ENCODE measurements at places on chromosomes 6 and 20.

DNA sequence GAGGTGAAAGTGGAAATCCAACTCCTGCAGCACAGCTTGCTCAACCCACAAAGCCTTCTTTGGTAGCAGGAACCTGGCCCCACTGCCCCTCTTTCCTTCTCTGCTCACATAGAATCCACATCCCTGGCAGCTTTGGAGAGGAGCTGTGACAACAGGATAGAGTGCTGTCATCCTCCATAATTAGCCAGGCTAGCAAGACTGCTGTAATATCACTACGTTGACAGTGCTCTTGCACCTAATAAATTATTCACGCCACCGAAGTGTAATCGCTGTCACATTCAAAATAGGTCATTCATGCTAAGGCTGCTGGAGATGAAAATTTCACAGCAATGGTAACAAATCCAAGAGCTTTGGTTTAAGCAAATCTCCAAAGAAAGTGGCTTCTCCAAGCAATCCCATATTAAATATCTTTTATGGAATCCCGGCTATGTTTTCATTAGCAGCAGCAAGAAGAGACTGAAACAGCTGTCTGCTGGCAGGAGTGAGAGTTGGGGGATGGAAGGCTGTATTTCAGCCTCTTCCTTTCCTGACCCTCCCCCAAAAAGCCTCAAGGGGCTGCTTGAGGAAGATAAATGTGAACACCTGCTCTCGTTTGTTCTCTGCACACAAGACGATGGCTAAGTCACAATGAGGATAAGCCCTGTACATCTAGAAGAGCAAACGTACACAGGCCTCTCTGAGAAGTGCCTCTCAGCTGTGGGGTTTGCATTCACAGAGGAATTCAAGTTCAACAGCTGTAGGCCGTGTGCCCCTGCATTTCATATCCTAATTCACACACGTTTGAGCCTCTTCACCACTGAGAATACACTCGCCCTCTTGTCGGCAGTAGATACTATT, 16.5 kb downstream of the RIPOR2 start:
- DNase-seq, result no peak

DNA sequence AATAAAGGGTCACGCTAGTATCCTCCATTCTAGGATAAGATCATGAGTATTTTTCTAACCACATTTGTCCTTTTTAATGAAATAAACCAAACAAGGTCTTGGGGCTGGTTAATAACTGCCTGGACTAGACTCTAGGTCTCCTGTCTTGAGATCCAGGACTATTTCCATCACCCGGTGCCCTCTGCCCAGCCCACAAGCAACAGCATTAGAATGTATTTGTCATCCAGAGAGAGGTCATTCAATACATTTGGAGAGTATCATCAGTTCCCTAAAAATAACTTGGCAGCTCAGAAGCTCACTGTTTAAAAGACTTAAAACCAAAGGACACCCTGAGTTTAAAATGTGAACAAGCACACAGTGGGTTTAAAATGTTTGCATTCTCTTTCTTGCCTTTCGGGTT, 4.4 kb upstream of the RBM24 start:
- DNase-seq, result no peak

DNA sequence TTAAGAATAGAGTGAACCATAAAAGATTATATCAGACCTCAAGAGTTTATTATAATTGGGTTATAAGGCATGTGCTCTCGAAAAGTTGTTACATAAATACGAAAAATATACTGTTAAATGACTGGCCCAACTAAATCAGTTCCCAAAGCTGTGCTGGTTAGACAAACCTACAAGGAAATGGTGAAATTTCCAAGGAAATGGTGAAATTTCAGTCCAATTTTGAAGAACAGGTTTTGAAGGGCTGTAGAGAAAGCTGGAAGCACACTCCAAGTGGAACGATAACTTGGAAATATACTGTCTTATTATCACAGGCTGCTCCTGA, 400 bp upstream of the TRMT11 start:
- no peak for DNase-seq

- no peak for DNase-seq
Measured at GRCh38 chr6:12504325-12504966, 212.1 kb upstream of the PHACTR1 start.

- DNase-seq, result no peak
Measured at GRCh38 chr20:60078351-60079250, 120.4 kb downstream of the CDH26 start.

GRCh38 chr6:145648149-145648548, 87.2 kb downstream of the EPM2A start:
- no peak for DNase-seq

- DNase-seq, result no peak
Measured at GRCh38 chr6:82521369-82521768, 157.8 kb downstream of the TPBG start.

DNA sequence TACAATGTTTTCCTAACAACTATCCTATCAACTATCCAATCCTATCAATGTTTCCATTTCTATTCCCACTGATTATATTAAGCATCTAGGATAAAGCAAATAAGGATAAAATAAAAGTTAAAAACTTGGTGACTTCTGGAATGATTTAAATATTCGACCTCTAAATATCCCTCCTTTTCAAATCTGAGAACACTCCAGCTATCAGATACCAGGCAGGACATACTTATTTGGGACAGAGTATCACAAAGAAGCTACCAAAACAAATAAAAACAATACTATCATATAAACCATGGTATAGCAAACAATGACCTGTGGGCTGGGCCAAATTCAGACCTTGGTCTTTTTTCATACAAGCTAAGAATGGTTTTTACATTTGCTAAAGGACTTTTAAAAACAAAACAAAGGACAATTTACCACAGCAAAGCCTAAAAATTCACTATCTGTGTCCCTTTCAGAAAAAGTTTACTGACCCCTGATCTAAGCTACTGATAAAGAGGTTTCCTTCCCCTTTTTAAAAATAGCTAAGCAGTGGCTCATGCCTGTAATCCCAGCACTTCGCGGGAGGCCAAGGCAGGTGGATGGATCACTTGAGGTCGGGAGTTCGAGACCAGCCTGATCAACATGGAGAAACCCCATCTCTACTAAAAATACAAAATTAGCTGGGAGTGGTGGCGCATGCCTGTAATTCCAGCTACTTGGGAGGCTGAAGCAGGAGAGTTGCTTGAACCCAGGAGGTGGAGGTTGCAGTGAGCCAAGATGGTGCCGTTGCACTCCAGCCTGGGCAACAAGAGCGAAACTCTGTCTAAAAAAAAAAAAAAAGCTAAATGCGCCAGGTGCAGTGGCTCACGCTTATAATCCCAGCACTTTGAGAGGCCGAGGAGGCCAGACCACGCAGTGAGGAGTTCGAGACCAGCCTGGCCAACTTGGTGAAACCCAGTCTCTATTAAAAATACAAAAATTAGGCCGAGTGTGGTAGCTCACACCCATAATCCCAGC, 6.0 kb downstream of the NUP153 start:
- no peak for DNase-seq

GRCh38 chr6:144928847-144929246, 643.7 kb downstream of the UTRN start:
- no peak for DNase-seq

GRCh38 chr6:143064951-143065683, 4.4 kb downstream of the AIG1 start:
- DNase-seq, result no peak

- no peak for DNase-seq
Measured at GRCh38 chr6:149716181-149716963, 1.5 kb downstream of the LATS1 start.

DNA sequence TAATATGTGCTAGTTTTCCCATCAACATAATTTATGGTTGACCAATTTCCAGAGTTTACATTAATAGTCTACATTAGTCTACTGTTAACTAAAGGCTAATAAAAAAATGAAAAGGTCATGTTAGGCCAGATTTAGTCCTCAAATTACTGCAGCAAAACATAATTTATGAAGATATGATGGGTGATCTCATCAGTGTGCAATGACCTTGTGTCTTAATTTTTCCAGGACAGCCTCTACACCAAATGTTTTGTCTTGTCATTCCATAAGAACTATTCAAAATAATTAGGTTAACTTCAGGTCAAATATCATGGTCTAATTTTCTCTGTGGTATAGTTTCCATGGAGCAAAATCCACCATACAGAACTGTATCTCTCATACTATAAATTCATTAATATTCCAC, 234.2 kb downstream of the COL12A1 start:
- DNase-seq, result no peak

DNA sequence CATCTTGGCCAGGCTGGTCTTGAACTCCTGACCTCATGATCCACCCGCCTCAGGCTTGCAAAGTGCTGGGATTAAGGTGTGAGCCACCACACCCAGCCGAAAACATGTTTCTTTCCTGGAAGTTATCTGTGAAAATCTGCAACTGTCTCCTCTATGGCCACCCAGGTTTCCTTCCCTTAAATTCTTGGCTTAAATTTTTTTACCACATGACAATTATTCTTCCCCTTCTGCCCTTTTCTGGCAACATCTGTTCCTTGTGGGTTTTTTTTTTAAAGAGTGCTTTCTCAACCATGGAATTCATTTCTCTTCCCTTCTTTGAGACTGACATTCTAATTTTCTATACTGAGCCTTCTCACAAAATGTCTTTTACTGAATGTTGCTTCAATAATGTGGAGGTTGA, 59.6 kb downstream of the DOK5 start:
- no peak for DNase-seq

- no peak for DNase-seq
Measured at GRCh38 chr6:170207586-170208181, 83.2 kb downstream of the DLL1 start.

GRCh38 chr6:21263531-21264287, 329.8 kb upstream of the SOX4 start:
- DNase-seq, result no peak

DNA sequence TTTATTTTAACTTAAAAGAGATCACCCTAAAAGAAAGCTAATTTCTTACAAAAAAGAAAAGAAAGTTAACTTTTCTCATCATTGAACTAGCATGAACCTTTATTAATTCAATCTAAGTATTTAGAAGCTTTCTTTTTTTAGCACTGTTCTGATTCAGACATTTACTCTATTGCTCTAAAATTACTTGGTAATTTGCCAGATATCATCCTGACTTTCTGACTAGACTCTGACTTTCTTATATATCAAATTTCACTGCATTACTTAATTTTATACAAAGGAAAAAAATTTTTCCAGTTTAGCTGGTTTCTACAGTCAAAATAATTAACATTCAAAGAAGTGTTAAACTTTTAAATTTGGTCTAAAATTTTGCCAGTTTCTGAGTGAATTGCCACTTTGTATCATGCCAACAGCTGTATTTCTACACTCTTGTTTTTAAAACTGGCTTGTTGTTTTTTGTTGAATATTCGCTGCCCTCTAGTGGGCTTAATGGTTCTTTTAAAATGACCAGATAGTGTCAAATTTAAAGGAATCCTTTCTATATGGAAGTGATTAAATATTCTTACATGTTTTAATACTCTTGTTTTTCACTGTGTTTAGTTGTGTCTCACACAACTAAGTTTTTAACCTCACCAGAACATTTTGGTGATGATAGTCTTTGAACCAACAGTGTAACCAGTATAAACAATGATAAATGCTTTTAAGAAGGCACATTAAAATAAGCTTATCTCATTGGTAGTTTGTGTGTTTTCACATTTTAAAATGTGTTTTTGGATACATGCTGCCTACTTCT, 102.0 kb downstream of the POPDC3 start:
- no peak for DNase-seq

- no peak for DNase-seq
Measured at GRCh38 chr20:4605166-4605565, 116.5 kb upstream of the PRND start.

DNA sequence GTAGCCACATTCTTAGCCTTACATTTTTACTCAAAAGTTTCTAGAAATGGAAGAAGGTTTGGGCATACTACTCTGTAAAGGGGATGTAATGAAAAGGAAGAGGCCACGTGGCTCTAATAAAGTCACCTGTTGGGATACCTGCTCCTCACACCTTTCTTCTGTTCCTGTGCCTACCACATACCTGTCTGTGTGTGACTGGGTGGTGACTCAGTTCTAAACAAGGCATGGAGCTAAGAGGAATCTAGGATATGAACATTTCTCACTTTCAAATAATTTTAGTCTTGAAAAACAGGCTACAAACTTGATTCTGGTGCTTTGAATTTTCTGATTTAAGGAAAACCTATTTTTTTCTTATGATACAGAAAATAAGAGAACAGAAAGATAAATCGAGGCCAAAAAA, 363.6 kb downstream of the RFPL4B start:
- DNase-seq, result no peak

DNA sequence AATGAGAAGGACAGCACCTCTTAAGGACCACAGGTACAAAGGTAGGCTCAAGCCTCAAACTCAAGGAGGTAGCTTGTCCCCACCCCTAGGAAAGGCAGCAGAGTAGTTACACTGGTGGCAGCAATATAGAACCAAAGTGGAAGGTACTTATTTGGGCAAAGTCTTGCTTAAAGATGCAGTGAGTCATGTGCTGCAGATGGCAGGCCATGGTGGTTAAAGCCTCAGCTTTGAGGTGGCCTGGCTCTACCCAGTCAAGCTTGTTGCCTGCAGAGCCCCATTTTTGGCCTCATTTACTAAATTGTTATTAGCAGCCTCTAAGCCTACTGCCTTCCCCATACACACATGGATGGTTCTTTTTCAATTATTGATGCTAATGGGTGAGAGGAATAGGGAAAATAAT, 146.0 kb downstream of the ELOVL4 start:
- DNase-seq, result no peak

- DNase-seq, result no peak
Measured at GRCh38 chr6:25094726-25095125, 159.0 kb upstream of the RIPOR2 start.

DNA sequence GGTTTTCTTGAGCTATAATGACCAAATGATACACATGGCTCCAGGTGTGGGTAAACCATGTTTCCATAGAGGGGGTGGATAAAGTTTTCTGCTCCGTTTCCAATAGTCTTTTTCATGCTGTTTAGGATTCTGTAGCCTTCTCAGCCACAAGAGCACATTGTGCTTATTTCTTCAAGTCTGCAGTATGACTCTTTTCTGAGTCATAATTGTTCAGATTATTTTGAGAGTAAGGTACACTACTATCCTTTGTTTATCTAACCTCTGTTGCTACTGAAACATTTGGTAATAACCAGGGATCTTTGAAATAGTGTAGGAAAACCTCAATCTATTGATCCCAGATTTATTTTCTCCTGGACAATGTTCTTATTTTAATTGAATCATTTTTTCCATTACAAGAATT, 247.9 kb upstream of the BMP2 start:
- DNase-seq, result no peak

GRCh38 chr6:38113825-38114576, 294.5 kb downstream of the ZFAND3 start:
- no peak for DNase-seq
